Large intestine (tissue), 12 donors: ENCODE measurements at places on chromosomes 3 and 15.
A peak's percentile ranks its signal among the peaks of the same experiment; 100 is the strongest.

DNA sequence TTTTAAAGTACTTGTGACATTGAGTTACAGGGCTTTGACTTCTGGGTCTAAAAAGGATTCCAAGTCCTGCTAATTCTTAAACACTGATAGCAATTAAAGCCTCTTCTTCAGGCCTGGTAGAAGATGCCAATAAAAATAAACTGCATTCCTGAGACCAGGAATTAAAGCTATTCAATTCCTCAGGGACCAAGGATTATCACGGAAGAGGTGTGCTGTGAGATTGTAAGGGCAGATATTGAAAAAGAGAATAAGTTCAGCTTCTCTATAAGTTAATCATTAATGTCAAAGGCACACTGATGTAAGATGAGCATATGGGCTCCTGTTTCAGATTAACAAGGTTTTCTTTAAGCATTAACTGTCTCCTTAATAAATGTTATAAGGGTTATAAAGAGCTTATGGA, 611.3 kb downstream of the SI start:
- no peak for DNase-seq

- no peak for DNase-seq
Observed at GRCh38 chr3:171758109-171758508, 52.2 kb downstream of the PLD1 start.

- no peak for DNase-seq
Observed at GRCh38 chr15:100572362-100572983, 29.5 kb downstream of the LINS1 start.

DNA sequence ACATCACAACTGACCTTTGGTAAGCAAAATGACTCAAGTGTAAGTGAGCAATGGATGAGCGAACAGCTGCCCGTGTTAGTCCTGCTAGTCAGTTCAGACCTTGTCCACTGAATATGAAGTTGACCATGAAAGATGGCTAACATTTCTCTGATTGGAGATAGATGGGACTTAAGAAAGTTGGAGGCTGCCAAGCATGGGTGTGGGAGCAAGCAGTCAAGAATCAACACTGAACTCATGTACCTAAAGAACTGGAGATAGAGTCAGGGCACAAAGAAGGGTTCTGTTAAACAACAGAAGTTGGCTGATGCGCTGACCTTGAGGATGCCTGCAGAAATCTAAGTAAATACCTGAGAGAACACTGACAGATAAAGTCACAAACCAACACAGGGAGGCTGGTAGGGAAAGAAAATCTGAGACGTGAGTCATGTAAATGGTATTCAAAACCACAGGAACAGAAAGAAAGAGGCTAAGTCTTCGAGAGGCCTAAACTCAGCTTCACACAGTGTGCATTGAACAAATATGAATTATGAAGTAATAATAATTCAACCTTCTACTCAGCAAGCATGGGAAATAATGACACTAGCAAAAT, 30.7 kb upstream of the ANPEP start:
- DNase-seq, result peak; percentile 68

DNA sequence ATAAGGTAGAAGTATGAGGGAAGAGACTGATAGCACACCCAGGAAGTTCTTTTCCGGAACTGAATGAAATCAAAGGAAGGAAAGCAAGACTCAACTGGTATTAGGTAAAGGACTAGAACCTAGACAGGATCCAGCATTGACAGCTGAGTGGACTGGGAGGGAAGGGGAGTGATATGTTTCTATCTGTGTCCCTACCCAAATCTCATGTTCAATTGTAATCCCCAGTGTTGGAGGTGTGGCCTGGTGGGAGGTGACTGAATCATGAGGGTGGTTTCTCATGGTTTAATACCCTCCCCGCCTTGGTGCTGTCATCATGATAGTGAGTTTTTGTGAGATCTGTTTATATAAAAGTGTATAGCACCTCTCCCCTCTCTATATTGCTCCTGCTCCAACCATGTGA, 415.9 kb upstream of the KCNMB2 start:
- DNase-seq, result no peak

GRCh38 chr3:8113626-8114025, 388.0 kb upstream of the LMCD1 start:
- no peak for DNase-seq

DNA sequence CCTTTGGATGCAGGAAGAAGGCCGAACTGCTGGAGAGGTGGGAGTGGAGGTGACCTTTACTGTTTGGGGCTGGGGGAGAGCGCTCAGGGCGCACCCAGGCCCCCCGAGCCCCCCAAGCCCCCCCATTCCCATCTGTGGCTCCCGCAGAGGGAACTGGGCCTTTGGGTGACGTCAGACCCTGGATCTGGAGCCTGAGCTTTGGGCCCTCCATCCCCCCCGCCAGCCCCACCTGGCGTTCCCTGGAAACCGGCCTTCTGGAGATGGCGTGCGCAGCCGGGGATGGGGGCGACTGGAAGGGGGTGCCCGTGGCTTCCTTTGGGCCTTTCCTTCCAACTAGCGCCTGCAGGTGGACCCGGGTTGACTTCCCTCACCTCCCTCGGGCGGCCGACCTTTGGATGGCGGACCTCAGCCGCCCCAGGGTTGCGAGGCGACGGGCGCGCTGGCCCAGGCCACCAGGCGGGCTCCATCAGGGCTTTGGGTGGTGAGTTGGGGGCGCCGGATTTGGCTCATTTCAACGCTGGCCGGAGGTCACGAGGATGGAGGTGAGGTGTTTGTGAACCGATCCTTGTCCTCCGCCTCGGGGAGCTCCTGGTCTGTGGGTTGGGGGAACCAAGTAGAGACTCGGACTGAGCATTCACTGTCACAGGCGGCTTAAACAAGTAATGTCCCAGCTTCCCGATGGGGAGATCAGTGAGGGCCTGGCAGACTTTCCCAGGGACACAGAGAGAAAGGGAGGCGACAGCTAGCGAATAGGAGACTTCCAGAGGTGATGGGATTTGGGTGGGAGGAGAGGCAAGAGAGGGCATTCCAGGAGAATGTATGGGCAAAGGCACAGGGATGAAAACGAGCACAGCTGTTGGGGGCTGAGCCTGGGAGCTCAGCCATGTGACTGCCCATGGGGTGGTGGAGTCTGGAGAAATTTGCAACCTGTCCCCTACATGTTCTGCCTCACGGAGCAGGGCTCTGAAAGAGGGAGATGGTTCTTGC, 709 bp downstream of the SCAMP5 start:
- DNase-seq, result peak; percentile 53

GRCh38 chr15:61682891-61683735, 377.1 kb downstream of the VPS13C start:
- DNase-seq, result no peak

DNA sequence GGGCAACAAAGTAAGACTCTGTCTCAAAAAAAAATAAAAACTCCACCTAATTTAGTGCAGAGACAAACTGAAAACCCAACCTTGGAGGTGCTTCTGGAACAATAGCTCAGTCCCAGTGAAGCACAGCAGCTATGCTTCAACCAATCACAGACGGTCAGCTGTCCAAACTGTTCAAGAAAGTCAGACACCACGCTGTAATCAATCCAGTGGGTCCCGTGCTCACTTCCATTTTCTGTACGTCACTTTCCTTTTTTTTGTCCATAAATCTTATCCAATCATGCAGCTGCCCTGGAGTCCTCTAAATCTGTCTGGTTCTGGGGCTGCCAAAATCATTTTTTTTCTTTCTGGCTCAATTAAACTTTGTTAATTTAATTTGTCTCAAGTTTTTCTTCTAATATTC, 93.6 kb upstream of the FAM174B start:
- no peak for DNase-seq

DNA sequence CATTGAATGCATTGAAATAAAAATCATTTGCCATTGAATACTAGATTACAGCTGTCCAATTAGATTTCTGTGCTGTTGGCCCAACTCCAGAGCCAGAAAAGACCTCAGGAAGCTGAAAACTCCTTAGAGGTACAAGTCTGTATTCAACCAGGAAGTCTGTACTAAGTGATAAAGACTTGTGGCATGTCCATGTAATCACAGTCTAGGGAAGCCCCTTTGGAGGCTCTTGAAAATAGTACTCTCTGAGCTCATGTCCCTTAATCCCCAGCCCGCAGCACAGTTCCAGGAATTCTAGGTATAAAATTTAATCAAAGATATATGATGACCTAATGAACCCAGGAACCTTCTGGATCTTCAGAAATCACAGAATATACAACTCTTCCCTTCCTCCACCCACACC, 279.4 kb downstream of the RSL24D1 start:
- DNase-seq, result no peak

- no peak for DNase-seq
Observed at GRCh38 chr3:127170814-127171213, 22.1 kb upstream of the PRR23E start.
